ENCODE measurements at places on chromosomes 3 and 15.

GRCh38 chr3:59249004-59249403 lies 199.2 kb upstream of the CFAP20DC start:
- DNase-seq = no peak

GRCh38 chr3:14509796-14510100 lies 30.4 kb downstream of the GRIP2 start:
- no peak for DNase-seq

- DNase-seq = peak; percentile 8
Measured at GRCh38 chr15:48086576-48086975, 34.2 kb upstream of the SLC24A5 start.

DNA sequence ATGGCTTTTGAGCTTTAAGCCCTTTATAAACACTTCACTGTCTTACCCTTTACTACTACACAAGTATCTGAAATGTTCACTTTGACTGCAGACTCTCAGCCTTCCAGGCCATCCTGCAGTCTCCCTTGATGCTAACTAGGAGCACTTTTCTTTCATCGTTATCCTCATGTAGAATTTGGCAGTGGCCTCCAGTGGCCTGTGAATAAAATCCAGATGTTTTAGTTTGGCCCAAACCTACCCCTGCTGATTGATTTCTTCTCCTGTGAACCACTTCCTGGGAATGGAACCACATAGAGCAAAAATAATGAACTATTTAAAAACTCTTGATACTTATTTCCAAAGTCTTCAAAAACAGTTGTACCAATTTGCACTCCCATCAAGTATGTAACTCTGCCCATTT lies 271.9 kb downstream of the FEZF2 start:
- no peak for DNase-seq

DNA sequence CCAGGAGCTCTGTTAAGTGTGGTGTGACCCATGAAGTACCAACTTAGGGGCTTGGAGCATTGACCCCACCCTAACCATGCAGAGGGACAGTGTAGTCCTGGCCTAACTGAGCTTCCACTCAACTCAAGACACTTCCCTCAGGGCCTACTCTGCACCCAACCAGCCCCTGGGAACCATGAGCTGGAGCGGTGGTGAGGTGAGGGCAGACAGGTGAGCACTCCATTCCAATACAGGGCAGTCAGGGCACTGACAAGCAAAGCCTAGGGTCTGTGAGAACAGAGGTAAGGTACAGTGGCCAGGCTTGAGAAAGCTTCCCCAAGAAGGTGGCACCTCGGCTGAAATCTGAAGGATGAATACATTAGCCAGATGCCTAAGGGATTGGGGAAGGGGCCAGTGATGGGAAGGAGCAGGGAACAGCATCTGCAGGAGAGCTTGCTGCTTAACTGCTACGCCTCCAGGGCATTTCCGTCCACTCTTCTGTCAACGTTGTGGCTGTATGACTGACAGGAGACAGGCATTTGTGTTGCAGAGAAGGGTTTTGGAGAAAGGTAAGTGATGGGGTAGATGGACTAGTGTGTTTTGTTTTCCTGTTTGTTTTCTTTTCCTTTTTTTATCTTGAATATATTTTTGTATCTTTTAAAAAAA lies 243.5 kb upstream of the TRIM42 start:
- DNase-seq = no peak

DNA sequence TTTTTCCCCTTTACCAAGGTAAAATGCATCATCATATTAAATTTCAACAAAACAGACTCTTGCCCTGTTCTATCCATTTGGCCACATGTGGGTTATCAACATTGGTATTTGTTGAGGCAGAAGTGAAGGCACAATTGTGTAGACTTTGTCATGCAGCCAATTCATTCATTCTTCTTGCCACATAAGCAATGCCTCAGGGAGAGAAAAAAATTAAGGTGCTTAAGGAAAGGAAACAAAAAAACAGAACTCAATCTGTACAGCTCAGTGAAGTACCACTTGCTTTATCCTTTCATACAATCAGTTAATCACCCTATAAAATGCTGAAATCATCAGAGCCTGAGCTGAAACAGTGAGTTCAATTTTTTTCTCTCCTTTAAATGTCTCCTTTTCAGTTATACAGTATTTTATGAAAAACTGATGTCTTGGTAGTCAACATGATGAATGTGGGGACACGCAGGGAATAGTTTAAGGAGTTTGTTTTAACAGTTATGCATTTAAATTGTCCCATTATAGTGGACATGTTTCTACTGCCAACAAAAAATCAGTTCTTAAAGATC lies 588.9 kb downstream of the MFSD1 start:
- DNase-seq = no peak

DNA sequence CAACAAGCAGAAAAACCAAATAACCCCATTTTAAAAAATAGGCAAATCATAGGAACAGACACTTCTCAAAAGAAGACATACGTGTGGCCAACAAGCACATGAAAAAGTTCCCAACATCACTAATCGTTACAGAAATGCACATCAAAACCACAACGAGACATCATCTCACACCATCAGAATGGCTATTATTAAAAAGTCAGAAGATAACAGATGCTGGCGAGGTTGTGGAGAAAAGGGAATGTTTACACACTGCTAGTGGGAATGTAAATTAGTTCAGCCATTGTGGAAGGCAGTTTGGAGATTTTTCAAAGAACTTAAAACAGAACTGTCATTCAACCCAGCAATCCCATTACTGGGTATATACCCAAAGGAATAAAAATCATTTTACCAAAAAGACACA lies 60.7 kb downstream of the ABI3BP start:
- DNase-seq = no peak

- peak; percentile 63 for DNase-seq
Measured at GRCh38 chr3:115099986-115100571, 47.0 kb downstream of the ZBTB20 start.

- no peak for DNase-seq
Measured at GRCh38 chr3:141429371-141430035, 57.3 kb upstream of the RASA2 start.

DNA sequence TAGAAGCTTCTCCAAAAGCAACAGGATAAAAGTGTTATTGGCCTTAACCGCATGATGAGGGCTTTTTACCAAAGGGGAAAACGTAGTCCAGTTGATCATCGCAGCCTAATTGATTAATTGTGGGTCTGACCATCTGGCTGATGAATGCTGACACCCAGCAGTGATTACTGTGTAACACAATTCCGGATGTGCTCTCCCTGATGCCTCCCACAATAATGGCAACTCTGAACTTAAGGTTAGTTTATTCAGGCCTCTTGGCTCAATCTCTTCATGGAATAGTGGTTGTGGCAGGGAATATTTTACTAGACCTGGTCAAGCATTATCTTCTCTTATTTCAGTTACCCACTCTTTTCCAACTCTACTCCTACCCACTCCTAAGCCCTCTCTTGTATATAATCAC lies 332.9 kb downstream of the TIGIT start:
- no peak for DNase-seq

DNA sequence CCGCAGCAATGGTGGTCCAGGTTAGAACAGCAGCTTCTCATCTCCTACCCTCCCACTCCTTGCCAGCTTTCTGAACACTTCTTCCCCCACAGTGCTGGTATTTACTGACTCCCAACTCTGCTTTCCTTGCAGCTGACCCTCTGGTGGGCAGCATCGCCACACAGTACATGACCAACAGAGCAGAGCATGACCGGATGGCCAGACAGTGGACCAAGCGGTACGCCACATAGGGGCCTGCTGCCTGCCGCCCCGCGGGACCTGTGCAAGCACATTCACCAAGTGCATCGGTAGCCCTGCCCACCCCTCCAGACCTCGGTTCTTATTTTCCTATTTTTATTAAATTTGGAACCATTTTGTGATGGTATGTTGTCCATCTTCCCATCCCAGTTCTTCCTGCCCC lies 216.2 kb upstream of the UBE2E1 start:
- no peak for DNase-seq

- no peak for DNase-seq
Measured at GRCh38 chr3:139151530-139151929, 106.8 kb upstream of the PRR23C start.

DNA sequence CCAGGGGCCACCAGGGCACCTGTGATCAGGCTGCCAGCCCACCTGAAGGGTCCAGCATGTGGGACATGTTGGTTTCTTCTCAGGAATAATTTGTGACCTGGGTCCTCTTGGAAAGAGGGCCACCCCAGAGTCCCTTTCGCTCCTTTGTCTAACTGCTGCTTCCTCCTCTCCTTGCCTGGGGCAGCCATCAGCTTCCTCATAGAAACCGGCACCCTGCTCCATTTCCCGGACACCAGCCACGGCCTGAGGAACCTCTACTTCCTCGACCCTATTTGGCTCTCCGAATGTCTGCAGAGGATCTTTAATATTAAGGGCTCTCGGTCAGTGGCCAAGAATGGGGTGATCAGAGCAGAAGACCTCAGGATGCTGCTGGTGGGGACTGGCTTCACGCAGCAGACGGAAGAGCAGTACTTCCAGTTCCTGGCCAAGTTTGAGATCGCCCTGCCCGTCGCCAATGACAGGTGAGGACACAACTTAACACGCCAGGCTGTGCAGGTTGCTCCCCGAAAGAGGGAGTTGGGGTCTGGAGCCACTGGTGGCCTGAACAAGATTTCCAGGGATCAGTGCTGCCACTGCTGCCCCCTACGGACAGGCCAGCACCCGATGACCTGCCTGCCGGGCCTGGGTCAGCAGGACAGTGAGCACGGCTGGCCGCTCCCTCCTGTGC lies 109.7 kb downstream of the LRRK1 start:
- no peak for DNase-seq

DNA sequence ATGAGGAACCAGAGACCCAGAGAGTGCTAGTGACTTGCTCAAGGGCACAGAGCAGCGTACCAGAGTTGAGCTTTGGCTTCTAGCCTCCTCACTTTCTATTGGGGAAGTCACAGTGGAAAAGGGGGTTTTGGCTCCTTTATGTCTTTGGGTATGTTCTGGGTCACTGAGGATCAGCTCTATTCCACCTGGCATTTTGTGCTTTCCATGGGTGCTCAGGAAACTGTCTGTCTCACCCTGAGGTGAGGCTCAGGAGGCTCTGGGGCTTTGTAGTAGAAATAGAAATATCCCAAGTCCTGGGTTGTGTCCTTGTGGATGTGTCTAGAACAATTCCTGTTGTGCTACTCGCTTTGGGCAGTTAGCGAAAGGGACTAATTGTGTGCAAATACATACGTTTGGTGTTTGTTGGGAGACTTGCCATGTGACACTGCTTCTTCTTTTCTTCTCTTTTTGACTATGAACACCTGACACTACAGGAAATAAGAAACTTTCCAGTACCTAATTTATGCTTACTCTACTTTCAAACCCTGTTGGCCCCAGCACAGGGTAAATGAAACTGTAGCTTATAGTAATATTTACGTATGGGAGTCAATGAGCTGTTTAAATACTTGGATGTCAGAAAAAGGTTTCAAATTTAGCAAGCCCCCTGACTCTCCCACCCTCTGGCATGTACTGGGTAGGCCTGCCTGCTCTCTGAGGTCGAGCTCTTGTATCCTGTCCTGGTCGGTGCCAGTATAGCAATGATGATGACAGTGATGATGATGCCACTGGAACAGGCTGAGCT lies 35.6 kb downstream of the SMAD3 start:
- DNase-seq = no peak

GRCh38 chr3:72615776-72616175 lies 232.5 kb downstream of the SHQ1 start:
- DNase-seq = no peak

- DNase-seq = no peak
Measured at GRCh38 chr3:45979378-45979777, 16.2 kb downstream of the FYCO1 start.

- DNase-seq = no peak
Measured at GRCh38 chr3:136954251-136954650, 3.5 kb upstream of the IL20RB start.

- no peak for DNase-seq
Measured at GRCh38 chr15:66863390-66864085, 161.5 kb downstream of the SMAD6 start.

DNA sequence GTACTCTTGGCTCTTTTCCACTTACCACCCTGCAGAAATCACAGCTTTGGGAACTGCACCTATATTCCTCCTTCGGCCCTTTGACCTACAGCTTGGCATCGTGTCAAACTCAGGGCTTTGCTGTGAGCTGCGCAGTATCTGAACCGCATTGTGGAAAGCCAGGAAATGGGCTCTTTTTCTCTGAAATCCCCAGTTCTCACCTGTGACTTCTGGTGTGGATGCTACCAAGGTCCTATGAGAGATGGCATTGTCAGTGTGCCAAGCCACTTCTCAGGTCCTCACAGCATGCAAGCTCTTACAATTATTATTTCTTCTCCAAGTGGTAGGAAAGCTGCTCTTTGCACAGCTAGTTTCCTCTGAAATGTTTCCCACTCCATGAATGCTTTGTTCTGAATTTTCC lies 450.6 kb upstream of the TBL1XR1 start:
- no peak for DNase-seq

DNA sequence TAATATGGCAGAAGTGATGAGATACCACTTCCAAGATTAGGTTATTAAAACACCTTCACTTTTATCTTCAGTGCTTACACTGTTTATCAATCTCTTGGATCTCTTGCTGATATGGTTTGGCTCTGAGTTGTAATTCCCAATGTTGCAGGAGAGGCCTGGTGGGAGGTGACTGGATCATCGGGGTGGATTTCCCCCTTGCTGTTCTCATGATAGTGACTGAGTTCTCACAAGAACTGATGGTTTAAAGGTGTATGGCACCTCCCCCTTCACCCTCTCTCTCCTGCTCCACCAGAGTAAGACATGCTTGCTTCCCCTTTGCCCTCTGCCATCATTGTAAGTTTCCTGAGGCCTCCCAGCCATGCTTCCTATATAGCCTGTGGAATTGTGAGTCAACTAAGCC lies 11.8 kb downstream of the GOLIM4 start:
- DNase-seq = no peak

GRCh38 chr15:99578809-99579208 lies 13.0 kb downstream of the MEF2A start:
- no peak for DNase-seq
